Stimulated activated CD4-positive, alpha-beta T cell treated with anti-CD3 and anti-CD28 coated beads, Interleukin-2, amount 100 ng/mL, for 4 hours (primary cell): ENCODE measurements at places on chromosomes 12 and 14.

- DNase-seq = no peak
Measured at GRCh38 chr12:56517854-56518253, 3.8 kb upstream of the RBMS2 start.

- peak; percentile 66 for DNase-seq
Measured at GRCh38 chr14:55807053-55807880, 227.3 kb downstream of the KTN1 start.

- no peak for DNase-seq
Measured at GRCh38 chr14:100714258-100714892, 12.3 kb upstream of the DLK1 start.

GRCh38 chr12:9799961-9800360, 27.3 kb upstream of the KLRF1 start:
- no peak for DNase-seq

GRCh38 chr12:81369175-81369574, 291.3 kb downstream of the ACSS3 start:
- no peak for DNase-seq

GRCh38 chr12:39329018-39329417, 113.9 kb downstream of the KIF21A start:
- DNase-seq = no peak

DNA sequence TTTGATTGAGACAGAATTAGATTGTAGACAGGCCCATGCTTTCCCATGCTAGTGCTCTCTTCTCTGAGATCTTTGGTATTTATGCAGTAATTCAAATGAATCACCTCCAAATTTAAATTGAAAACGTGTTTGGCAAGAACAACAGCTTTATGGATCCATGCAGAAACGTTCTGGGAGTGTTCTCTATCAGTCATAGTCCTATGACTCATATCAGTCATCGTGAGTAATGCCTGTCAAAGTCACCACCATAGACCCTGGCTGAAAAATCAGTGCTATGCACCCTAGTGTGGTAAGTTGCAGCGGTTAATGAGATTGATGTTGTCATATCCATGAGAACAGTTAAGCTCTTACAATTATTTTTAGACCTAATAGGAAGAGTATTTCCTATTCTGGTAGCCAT, 90.1 kb upstream of the FOXG1 start:
- no peak for DNase-seq

DNA sequence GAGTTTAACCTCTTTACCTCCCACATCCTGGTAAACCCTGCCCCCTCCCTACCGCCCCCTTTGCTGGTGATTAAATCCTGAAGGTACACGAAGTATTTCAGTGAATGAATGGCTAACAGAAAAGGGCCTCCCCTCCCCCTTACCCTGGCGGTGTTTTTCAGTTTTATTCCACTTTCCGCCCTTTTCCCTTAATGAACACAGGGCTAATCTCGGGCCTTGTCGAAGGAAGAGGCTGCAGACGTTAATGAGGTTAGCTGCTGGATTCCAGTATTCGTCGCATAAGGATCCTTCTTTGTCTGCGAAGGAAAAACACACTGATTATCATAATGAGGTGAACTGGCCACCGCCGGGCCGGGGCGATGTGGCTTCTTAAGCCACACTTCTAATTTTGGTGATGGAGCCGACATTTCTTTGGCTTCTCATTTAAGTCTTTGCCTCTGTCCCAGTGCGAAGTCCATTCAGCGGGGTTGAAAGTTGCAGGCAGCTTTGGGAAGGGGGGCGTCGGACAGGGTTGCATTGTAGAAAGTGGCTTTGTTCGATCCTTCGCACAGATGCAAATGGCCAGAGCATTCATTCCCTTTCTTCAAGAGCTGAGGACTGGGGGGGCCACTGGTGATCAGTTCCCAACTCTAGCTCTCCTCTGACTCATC, 6.5 kb downstream of the MEG3 start:
- no peak for DNase-seq

- no peak for DNase-seq
Measured at GRCh38 chr14:72217135-72217534, 284.9 kb downstream of the RGS6 start.

GRCh38 chr14:73237786-73238423, 599 bp downstream of the PAPLN start:
- DNase-seq = no peak

- DNase-seq = no peak
Measured at GRCh38 chr12:15558915-15559528, 230.2 kb downstream of the EPS8 start.

DNA sequence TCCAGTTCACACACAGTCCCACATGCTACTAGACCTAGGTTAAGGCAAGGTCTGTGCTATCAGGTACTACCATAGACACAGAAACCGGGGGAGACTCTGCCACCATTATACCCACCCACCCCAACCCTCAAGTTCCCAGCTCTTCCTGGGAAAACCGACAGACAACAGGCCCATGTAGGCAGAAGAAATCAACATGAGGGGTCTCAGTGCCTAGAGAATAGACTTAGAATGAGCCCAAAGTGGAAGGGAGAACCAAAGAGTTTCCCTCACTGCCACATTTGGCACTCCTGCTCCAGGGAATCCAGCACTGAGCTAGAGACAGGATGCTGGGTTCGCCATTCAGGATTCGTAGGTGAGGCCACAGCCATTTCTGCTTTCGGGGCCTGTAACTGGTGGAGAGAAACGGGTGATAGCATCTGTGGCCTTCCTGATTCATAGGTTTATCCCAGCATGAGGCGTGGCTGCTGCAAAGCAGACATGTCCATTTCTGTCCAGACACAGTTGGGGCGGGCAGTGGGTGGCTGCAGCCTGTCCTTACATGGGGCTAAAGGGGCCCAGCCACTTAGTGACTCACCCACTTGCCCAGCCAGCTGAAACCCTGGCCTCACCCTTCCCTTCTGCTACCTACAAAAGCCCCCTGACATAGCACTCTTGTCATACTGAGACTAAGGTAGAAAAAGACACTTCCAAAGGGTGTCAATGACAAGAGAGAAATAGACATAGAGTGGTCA, 69.4 kb downstream of the IRF2BPL start:
- DNase-seq = no peak
